SJSA1 (cell line): ENCODE measurements at places on chromosomes 1 and 21.

DNA sequence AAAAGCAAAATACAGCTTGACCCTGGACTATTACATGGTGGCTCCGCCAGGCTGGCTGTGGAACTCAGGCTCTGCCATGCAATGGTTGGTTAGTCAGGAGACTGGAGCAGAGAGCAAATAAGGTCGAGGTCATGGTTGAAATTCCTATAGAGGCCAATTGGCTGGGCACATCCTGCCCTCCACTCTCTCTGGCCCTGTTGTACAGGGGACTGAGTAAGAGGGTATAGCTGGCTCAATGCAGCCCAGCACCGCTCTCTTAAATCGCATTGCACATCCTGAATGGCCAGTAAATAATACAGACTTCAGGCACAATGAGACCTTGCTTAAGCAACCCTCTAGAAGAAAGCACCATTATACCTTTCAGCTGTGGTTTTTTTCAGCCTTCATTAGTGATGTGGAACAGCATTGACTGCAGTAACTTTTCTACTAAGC lies 59.3 kb upstream of the PPP2R5A start:
- no peak for DNase-seq

GRCh38 chr1:167158813-167159275 lies 61.8 kb upstream of the POU2F1 start:
- no peak for DNase-seq

DNA sequence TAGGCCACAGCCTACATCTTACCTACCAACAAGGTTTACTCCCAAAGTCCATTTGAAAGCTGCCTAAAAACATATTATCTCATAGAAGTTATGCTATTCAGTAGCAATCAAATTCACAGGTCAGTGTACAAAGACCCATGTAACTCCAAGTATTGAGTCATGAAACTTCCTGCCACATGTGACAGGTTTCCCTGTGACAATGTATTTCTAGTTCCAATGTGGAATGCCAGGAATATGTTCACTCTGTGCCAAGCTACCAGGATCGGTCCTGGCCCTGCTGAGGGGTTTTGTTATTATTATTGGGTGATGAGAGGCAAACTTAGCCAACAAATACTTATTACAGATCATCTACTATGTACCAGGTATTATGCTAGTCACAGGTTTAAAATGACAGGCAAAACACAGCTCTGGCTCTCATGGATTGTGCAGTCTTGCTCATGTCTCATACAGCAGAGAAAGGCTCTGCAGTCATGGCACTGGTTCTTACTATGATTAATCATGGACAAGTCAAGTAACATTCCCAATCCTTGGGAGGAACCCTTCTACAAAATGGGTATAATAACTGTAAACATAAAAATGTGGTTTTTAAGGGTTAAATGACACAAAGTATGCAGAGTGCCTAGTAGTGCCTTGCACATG lies 22.5 kb downstream of the DPH5 start:
- DNase-seq: no peak

DNA sequence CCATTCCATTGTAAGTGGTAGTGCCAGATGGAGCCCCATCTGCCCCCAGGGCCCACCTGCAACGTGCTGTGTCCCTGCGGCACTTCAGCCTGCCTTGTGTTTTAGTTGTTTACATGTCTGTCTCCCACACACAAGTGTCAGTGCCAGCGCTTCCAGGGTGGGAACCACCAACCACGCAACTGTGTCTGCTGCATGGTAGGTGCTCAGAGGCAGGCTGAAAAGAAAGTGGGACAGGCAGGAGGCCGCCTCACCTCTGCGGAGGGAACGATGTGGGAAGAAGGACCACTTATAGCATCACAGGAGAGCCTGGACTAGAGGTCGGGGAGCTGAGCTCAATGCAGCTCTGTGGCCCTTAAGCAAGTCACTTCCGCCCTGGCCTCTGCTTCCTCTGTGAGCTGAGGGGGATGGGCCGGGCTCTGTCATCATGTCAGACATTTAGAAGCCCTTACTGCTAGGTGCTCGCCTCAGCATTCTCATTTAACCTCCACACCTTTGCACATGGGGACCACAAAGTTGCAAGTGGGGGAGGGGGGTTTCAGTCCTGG lies 17.9 kb downstream of the SLC9A1 start:
- no peak for DNase-seq

- DNase-seq: no peak
Measured at GRCh38 chr1:6918925-6919511, 133.8 kb downstream of the CAMTA1 start.

GRCh38 chr1:42936309-42937078 lies 22.2 kb downstream of the SLC2A1 start:
- DNase-seq: peak; percentile 99

DNA sequence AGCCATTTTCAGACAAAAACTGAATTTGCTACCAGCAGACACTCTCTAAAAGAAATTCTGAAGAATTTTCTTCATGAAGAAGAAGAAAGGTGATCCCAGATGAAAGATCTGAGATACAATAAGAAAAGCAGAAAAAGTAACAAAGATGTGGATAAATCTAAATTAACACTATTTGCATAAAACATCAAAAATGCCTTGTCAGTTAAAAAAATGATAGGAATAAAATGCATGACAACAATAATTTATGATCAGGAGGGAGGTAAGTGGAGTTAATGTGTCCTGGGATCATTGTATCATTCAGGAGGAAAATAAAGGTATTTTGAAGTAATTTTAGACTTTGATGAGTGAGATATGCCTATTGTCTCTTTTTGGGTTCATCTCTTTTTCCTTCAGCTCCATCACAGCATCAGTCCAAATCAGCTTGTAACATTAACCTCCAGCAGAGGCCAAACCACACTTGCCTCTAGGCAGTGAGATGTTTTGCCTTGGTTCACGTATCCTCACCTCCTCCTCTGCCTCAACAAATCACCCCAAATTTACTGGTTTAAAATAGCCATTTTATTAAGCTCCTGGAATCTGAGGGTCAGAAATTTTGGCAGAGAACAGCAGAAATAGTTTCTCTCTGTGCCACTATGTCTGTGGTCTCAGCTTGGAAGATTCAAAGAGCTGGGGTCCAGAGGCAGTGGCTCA lies 76.9 kb upstream of the HIVEP3 start:
- DNase-seq: no peak

GRCh38 chr1:9394010-9394409 lies 101.3 kb downstream of the SPSB1 start:
- no peak for DNase-seq

- no peak for DNase-seq
Measured at GRCh38 chr1:12249181-12249580, 19.4 kb downstream of the VPS13D start.

- DNase-seq: no peak
Measured at GRCh38 chr1:15151377-15151806, 2.2 kb upstream of the TMEM51 start.

DNA sequence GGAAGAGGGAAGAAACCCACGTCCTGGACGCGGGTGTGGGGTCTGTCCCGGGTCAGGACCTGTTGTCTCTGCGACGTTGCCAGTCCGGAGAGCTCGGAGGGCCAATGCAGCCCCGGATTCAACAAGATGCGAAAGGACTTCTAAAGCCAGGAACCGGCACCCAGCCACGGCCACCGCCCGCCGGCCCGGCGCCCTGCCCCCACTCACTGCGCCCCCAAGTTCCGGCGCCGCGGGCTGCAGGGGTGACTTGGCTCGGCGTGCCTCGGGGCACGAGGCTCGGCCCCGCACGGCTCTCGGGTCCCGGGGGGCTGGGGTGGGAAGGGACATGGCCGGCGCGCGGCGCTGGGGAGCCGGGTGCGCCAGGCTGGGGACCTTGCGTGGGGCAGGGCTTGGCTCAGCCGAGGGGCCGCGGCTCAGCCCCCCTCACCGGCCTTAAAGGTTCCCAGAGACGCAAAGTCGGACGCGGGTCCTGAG lies 51.8 kb upstream of the H6PD start:
- no peak for DNase-seq

DNA sequence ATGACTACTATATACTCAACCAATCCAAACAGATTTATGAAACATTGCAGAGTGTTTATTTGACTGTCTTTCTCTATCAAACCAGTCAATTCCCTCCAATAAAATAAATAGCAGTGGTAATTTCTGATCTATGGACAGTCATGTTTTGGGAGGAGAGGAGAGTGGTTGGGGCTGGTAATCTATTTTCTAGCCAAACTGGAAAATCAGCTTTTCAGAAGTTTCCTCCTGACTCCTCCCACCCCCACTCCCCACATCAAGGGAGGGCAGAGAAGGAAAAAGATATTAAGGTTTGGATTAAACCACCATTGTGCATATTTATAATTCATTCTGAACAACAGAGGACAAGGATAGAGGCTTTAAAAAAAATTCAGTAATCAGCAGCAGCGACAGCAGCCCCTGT lies 69.4 kb upstream of the SOX13 start:
- DNase-seq: no peak

DNA sequence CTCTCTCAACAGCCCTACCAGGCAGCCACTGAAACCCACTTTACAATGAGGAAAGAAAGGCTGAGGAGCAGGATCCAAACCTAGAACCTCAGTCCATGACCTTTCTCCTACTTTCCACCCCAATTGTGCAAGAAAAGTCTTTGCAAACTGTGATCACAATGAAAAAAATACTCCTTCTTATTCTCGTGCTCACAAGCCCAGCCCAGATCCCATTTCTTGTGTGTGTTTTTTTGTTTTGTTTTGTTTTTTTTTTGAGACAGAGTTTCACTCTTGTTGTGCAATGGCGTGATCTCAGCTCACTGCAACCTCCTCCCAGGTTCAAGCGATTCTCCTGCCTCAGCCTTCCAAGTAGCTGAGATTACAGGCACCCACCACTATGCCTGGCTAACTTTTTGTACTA lies 97.7 kb downstream of the CRYAA start:
- no peak for DNase-seq

DNA sequence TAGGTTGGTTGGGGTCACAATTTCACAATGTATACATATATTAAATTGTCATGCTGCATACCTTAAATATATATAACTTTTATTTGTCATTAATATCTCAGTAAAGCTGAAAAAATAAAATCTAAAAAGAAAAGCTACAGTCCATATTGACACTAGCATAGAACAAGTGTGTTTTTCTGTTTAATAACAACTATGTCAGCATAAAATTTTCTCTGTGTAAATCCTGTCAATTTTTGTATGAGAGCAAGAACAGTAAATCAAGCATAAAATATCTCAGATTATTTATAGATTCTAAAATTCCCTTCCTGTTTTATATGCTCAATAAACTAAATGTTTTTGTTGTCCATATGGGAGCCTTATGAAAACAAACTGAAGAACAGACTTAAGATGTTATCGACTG lies 739.2 kb downstream of the MRPL39 start:
- DNase-seq: no peak

- DNase-seq: no peak
Measured at GRCh38 chr1:160489513-160490261, 33.4 kb downstream of the SLAMF6 start.

- peak; percentile 49 for DNase-seq
Measured at GRCh38 chr1:116521186-116521585, 49.6 kb downstream of the CD58 start.

DNA sequence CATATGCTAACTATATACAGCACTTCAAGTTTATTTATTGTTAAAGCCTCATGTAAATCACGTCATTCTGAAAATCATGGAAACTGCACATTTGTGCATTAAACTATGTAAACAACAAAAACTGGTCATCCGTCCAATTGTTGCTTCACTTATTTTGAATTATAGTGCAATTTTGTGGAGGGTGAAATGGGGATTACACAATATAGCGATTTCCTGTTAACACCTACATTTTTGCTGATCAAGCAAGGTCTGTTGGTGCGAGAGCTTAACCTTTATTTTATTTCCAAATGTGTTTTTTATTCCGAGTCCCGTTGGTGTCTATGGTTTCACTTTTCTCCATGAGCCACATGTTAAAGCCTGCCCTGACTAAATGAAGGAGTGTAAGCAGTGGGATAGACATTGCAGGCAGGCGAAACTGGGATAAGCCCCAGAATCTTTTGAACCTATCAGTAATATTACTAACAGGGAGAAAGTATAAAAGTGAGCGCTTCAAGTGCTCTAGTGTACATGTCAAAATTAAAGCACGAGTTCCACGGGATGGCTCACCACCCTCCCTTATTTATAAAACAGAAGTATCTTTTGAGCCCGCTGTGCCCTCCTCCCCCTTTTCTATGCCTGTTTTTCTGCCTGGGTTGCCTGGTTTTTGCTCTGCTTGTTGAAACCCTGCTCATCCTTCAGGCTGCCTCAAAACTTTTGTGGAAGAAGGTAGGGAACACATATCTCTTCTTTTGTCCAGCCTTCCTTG lies 120.7 kb downstream of the NFIA start:
- no peak for DNase-seq

DNA sequence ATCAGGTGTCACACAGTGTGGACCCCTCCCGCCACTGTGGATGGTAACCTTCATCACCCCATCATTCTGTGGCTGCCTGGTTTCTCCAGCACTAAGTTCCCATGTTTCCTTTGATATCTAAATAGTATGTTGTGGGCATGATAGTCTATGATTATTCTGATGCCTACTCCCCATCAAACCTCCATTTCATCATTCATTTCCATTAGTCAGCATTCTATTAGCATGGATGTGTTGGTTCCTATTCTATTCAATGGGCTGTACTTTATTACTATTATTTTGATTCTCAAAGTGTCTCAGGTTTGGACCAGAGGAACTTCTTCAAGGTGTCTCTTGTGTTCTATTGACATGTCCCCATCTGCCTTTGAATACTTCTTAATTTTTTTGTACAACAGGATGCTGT lies 112.0 kb downstream of the DISC1 start:
- no peak for DNase-seq

DNA sequence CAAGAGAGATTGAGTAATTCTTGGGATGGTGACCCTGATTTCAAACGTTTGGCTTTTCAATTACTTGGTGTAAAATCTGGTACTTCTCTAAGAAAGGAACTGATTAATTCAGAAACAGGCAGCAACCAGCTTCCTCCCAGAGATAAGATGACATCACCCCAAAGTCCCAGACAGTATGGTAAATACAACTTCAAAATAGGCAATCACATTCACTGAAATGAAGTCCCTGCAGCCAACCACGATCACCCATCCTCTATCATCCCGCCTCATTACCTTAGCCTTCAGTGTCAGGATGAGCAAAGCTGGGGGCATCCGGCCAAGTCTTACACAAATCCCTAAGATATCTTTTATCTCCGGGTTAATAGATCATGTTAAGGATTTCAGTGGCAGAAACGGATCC lies 26.4 kb upstream of the RUNX1 start:
- DNase-seq: no peak

DNA sequence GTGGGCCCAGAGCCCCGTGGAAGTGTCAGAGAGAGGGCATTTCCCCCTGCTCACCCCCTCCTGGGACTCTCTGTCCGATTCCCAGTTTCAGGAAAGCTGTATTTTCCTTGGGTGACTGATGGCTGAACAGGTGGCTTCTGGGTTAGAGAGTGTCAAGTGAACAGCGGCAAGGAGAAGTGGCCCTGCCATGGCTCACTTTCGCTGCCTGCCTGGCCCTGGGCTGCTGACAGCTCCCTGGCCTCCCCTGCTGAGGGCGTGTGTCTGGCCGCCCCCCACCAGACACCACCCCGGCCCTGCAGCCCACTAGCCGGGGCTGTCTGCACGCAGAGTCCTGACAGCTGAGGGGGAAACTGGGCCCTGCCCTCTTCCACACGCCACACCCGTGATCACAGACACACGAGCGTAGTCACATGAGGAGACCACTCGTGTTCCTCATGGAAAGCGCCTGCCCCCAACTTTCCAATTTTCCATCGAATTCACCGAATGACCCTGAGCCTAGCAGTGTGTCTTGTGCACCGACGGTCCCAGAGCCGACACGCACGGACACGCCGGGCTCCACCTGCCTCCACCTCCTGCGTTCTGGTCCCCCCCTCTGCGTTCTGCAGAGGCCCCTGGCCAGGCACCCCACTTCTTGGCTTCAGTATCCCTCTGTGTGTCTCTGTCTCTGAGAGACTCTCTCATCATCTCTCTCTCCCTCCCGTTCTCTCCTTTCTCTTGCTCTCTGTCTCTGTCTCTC lies 60.6 kb upstream of the CASZ1 start:
- no peak for DNase-seq

GRCh38 chr1:179973198-179974110 lies 18.8 kb downstream of the CEP350 start:
- DNase-seq: no peak
